ENCODE measurements at places on chromosomes 4 and X. TPM values are rescaled to one million over a fixed set of nuclear protein-coding genes. Genes with fewer than 3 reads are reported as not detected.

Gene ITIH6
- not detected for total RNA-seq

Gene STBD1
- total RNA-seq = 9.7 TPM

Gene TEX28
- not detected for total RNA-seq

Gene TXK
- total RNA-seq = 0.31 TPM

Gene TSPAN5
- total RNA-seq = 16.7 TPM

Gene EMCN
- not detected for total RNA-seq

Gene CXCL10
- 0.18 TPM for total RNA-seq

Gene LRCH2
- not detected for total RNA-seq

Gene CXCL8
- total RNA-seq = 20.1 TPM

Gene FAM47E
- total RNA-seq = not detected

Gene NAAA
- total RNA-seq = 21.9 TPM

Gene UGT2A1
- not detected for total RNA-seq

Gene EIF4E
- total RNA-seq = 70.1 TPM

Gene CTAG1B
- total RNA-seq = not detected

Gene GAGE12F
- total RNA-seq = not detected

Gene SPOCK3
- total RNA-seq = not detected

Gene ZNF674
- total RNA-seq = 2.9 TPM

Gene BRS3
- not detected for total RNA-seq

Gene IL2RG
- not detected for total RNA-seq

Gene ABLIM2
- 3.4 TPM for total RNA-seq

Gene CXCR3
- total RNA-seq = 0.15 TPM

Gene PNPLA4
- 9.9 TPM for total RNA-seq

Gene SERTM2
- total RNA-seq = not detected

Gene CSAG1
- total RNA-seq = 0.46 TPM

Gene GPR119
- total RNA-seq = not detected

Gene C4orf54
- total RNA-seq = not detected

Gene DSPP
- total RNA-seq = not detected

Gene TBC1D8B
- total RNA-seq = 1.5 TPM

Gene TMEM31
- total RNA-seq = 0.40 TPM

Gene LRAT
- 0.11 TPM for total RNA-seq

Gene TCEAL8
- total RNA-seq = 30.3 TPM

Gene MAGEB1
- not detected for total RNA-seq

Gene PCDH11X
- not detected for total RNA-seq
